ENCODE measurements at places on chromosomes 12 and 14.

DNA sequence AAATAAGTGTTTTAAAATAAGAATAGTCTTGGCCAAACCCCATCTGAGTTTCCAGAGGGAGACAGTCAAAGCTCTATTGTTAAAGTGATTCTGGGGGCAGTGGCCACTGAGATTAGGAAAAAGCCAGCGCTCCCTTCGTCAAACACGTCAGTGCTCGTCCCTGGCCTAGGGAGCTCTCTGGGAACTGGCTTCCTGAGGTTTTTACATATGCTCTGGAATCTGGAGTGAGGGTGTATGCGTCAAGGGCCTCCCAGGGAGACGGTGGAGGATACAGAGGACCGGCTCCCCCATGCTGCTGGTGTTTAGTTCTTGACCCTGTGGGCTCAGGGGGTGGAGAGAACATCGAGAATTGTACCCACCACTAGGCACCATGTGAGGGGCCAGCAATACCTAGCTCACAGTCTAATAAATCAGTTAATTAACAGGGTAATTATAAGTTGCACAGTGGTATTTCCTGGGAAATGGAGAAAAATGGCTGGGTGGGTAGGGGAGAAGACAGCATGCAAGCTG is 87.0 kb downstream of the SLC25A47 start:
- no peak for DNase-seq

GRCh38 chr14:53401646-53402045 is 248.5 kb upstream of the DDHD1 start:
- DNase-seq = no peak

GRCh38 chr12:93892423-93893268 is 215.5 kb downstream of the CRADD start:
- DNase-seq = no peak

- DNase-seq = no peak
Measured at GRCh38 chr12:79140711-79141110, 276.1 kb downstream of the SYT1 start.

DNA sequence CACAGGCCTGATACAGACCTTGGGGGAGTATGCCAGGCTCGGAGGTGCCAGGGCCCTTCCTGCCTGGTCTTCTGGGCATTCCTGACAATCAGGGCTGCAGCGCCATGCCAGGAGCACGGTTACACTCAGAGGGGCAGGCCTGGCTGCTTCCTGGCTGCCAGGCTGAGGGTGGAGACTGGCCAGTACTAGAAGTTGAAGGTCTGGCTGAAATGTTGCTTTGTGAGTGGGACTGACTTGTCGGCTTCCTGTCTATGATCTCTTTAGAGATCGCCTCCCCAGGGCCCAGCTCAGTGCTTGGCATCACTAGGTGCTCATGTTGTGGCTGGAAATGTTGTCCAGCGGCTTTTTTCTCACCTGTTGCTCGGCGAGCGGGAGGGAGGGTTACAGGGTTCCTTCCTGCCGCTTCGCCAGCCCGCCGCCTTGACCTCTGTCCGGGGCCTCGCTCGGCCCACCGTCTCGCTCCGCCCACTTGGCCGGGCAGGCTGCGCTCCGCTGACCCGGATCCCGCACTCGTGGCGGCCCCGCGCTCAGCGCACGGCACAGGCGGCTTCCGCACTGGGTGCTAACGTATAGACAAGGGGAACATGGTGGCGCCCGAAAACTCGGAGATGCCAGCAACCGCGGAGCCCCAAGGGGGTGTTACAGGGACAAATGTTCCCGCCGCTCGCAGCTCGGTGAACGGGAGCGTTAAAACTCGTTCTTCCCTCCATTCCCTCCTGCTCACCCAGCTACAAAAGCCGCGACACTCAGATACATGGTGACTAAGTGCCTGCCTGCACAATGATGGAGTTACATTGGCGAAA is 32.6 kb downstream of the PAPLN start:
- DNase-seq = no peak

- no peak for DNase-seq
Measured at GRCh38 chr12:104738776-104739642, 219.1 kb downstream of the SLC41A2 start.

- no peak for DNase-seq
Measured at GRCh38 chr12:69546693-69547438, 38.4 kb upstream of the CCT2 start.

GRCh38 chr12:119589097-119589496 is 4.5 kb upstream of the TMEM233 start:
- no peak for DNase-seq

DNA sequence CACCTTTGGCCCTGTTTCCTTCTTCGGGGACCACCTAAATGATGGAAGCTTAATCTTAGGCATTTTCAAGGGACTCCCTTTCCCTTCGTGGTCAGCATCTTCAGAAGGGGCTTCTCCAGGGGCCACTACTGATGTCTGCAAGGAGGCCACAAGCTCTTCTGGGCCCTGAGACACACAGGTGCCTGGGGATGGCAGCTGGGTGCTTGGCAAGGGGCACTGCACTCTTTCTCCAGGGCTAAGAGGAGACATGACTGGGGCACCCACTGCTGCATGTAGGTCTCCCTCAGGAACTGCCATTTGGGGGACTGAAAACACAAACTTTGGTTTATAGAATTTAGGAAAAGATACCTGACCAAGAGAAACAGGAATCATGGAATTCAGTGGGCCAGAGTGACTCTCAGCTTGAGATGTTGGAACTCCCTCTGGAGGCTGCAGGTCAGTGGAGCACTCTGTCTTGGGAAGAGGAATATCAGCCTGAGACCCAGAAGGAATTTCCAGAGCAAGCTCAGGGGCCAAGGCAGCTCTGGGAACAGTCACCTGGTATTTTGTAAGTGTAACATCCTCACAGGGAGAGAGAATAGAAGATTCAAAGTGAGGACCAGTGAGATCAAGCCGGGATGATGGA is 16.0 kb downstream of the PLD4 start:
- DNase-seq = no peak

- DNase-seq = no peak
Measured at GRCh38 chr14:60925286-60925685, 55.6 kb downstream of the TRMT5 start.

- DNase-seq = no peak
Measured at GRCh38 chr12:131052063-131052781, 98.5 kb downstream of the ADGRD1 start.

DNA sequence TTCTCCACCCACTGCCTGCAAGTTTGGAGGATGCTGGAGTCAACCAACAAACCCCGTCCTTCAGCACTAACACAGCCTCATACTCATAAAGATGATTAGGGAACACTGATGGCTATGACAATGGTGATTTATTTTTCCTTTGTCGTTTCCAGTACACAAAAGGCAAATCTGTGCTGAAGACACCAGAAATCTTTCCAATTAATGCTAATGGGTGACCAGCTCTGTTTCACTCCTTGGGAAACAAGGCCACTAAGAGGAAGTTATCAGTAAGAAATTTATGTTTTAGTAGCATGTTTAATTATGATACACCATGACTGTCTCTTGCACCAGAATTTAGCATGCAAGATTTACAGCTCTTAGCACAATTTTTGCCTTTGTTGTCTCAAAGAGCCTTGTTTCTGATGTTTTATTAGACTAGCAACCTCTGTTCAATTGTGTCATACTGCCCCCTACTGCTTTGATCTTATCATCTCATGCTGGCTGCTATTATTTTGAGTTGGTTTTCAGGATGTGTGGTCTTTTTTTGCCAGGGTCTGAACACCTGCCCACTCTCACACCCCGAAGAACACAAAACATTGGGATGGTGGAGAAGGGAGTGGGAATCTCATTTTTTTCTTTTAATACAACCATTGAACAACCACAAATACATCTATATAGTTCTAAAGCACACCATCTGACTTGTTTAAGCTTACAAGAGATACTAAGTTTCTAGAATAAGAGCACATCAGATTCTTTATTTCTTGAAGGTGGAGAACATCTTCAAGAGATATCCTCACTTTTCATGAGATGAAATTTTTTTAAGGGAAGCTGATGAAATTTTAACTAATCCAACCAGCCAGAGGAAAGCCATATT is 160.9 kb downstream of the SPTSSA start:
- peak; percentile 30 for DNase-seq

- no peak for DNase-seq
Measured at GRCh38 chr12:87779016-87779415, 250.2 kb downstream of the C12orf50 start.

- no peak for DNase-seq
Measured at GRCh38 chr14:96632363-96632758, 130.2 kb downstream of the PAPOLA start.

- DNase-seq = no peak
Measured at GRCh38 chr14:85533023-85533860, 3.3 kb downstream of the FLRT2 start.

GRCh38 chr14:102508774-102509745 is 516 bp downstream of the ANKRD9 start:
- DNase-seq = no peak

GRCh38 chr12:30870491-30871265 is 55.9 kb upstream of the TSPAN11 start:
- DNase-seq = no peak

GRCh38 chr12:68572661-68573060 is 38.0 kb upstream of the RAP1B start:
- no peak for DNase-seq

- no peak for DNase-seq
Measured at GRCh38 chr12:123896767-123897166, 75.9 kb downstream of the CCDC92 start.

GRCh38 chr14:51614707-51615106 is 37.0 kb upstream of the FRMD6 start:
- DNase-seq = no peak

DNA sequence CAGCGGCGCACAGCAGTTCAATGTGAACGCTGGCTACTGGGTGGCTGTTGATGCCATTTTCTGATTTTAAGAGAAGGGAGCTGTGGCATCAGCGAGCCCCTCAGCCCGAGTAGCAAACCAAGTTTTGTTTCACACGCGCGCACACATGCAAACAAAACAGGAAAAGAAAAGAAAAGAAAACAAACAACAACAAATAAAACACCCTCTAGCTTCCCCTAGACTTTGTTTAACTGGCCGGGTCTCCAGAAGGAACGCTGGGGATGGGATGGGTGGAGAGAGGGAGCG is 540 bp downstream of the PAX9 start:
- DNase-seq = no peak

DNA sequence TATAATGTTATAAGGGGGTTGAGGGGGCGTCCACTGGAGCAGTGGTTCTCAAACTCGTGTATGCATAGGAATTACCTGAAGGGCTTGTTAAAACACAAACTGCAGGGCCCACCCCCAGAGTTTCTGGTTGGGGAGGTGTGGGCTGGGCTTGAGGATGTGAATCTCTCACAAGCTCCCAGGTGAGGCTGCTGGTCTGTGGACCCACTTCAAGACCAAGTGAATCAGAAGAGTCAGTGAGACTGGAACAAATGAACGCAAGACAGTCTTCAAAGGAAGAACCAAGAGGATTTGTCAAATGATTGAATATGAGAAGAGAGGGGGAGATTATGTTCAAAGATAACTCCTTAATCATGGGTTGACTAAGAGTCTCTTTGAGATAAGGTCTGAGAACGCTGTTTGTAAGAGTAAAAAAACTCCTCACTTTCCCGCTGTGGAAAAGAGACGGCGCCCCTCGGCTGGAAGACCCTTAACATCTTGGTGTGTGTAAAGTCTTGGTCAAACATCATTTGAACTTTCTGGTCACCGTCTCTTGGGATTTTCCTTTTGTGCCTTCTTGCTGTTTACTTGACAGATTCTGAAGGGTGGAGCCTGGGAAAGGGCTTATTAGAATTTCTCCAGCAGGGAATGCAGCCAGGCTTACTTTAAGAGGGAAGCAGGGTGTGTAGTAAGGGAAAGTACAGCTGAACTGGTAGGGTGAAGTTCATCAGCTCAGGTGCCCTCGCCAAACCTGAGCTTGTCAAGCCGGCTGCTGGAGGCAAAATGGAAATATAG is 5.3 kb upstream of the FOXN3 start:
- peak; percentile 50 for DNase-seq

- DNase-seq = no peak
Measured at GRCh38 chr12:57631566-57632072, 1.4 kb downstream of the B4GALNT1 start.

- DNase-seq = no peak
Measured at GRCh38 chr12:52216100-52216499, 16.9 kb upstream of the KRT7 start.

DNA sequence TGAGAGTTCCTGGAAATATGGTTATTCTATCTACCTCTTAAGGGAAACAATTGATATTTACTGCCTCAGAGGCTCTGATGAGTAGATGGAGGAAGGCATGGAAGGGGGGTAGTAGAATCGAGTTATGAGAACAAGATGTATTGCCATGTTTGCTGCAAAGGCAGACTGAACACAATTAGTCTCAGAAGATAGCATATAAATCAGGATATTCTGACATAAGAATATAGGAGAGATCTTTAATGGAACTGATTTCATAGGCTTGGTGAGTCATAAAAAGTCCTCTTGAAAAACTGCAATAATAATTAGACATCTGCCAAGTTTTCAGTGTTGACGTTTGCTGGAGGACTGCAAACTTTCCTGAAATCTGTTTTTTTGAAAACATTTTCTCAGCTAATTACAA is 636.1 kb downstream of the TMTC2 start:
- DNase-seq = no peak

DNA sequence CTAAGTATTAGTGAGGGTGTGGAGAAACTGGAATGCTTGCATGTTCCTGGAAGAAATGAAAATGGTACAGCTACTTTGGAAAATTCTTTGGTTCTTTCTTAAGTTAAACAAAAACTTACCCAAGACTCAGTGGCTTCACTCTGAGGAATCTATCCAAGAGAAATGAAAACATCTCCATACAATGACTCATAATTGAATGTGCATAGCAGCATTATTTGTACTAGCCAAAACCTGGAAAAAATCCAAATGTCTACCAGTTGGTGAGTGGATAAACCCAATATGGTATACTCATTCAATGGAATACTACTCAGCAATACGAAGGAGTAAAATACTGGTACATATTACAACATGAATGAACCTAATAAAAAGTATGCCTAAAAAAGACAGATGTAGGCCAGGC is 18.0 kb upstream of the CRACR2A start:
- DNase-seq = no peak

- DNase-seq = no peak
Measured at GRCh38 chr12:24630856-24631255, 318.0 kb downstream of the BCAT1 start.

GRCh38 chr12:13197526-13198143 is 1.1 kb downstream of the EMP1 start:
- no peak for DNase-seq

DNA sequence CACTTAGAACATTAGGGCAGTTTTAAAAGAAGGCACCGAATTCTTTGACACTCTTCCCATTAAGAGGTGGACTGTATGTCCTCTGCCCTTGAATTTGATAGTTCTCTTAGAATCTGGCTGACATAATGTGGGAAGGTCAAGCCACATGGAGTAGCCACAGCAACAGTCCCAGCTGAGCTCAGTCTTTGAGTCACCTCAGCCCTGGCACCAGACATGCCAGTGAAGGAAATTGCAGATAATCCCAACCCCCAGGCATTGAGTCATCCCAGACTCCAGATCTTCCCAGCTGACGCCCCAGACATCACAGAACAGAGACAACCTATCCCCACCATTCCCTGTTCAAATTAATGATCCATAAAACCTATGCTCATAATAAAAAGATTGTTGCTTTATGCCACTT is 83.4 kb downstream of the GTF2A1 start:
- DNase-seq = no peak

All from stimulated activated CD4-positive, alpha-beta T cell treated with anti-CD3 and anti-CD28 coated beads, Interleukin-12 subunit alpha, Interleukin-12 subunit beta, amount 100 ng/mL, for 48 hours (primary cell).